ENCODE measurements at places on chromosomes 2 and 18.

GRCh38 chr18:36887114-36887513 is 58.2 kb downstream of the KIAA1328 start:
- no peak for DNase-seq

- no peak for DNase-seq
Observed at GRCh38 chr2:157501026-157501425, 57.1 kb upstream of the CYTIP start.

- DNase-seq, result no peak
Observed at GRCh38 chr2:217535957-217536708, 466.7 kb downstream of the TNS1 start.

GRCh38 chr2:187576906-187577305 is 22.7 kb upstream of the TFPI start:
- DNase-seq, result no peak

GRCh38 chr18:6878556-6879297 is 149.2 kb downstream of the ARHGAP28 start:
- DNase-seq, result no peak

- DNase-seq, result no peak
Observed at GRCh38 chr2:16169381-16169960, 229.1 kb downstream of the MYCN start.

GRCh38 chr2:219368690-219369191 is 19.0 kb downstream of the DNPEP start:
- DNase-seq, result peak; percentile 33

GRCh38 chr2:70785137-70785911 is 5.1 kb downstream of the FIGLA start:
- DNase-seq, result peak; percentile 64

GRCh38 chr2:163625632-163626031 is 110.2 kb downstream of the FIGN start:
- no peak for DNase-seq

DNA sequence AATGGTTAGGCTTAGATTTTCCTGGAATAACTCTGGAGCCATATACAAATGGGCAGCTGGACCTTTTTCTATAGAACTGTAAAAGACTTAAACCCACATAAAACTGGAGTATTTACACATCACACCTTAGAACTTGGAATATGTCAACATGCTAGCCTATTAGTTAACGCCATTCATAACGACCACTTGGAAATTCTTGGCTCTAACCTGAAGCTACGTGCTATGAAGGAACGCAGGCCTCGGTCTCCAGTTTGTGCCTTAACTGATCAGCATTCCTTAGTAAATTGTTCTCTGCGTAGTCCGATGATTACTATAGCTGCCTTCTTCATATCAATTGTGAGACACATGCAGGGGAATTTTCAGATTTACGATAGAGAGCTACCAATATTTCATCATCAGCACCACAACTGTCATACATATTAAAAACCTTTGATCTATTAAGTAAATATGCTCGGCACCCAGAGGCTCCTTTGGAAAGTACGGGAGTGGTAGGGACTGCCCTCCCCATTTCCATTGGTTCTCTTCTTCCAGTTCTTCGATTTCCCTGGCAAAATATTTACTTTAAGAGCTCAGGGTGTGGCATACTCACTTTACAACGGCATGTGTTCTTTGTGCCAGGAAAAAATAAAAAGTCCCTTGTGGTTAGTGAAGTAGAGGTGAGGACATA is 17.5 kb upstream of the CCL20 start:
- DNase-seq, result peak; percentile 78

GRCh38 chr18:64275593-64276300 is 126.9 kb upstream of the LINC00305 start:
- DNase-seq, result no peak

- no peak for DNase-seq
Observed at GRCh38 chr18:71011389-71011788, 722.5 kb downstream of the SOCS6 start.

DNA sequence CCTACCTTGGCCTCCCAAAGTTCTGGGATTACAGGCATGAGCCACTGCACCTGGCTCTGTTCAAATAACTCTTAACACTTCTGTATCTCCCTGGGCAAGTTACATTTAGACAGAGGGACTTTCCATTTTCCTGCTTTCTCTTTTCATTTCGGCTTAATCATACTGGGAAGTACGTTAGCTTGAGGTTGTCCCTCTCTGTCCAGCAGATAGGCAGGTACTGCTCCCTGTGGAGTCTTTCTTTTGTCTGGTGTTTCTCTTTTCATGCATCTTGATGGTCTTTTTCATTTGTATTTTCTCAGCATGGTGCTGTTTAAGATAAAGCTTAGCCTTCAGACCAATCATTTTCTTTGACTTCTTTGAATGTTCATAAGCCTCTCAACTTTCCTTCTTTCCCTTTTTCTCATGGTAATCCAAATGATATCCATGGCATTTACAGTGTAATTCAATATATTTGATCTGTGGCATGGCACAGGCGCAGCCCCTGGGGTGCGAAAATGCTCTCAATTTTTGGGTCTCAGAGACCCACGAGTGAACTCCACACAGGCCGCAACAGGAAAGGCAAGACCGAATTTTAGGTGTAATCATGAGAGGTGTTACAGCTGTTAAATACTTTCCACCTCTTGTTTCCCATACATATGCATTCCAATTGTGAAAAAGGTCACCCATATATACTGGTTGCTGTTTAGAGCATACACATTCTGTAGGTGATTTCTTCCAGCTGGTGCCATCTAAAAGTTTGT is 99.9 kb upstream of the MYO3B start:
- DNase-seq, result no peak

DNA sequence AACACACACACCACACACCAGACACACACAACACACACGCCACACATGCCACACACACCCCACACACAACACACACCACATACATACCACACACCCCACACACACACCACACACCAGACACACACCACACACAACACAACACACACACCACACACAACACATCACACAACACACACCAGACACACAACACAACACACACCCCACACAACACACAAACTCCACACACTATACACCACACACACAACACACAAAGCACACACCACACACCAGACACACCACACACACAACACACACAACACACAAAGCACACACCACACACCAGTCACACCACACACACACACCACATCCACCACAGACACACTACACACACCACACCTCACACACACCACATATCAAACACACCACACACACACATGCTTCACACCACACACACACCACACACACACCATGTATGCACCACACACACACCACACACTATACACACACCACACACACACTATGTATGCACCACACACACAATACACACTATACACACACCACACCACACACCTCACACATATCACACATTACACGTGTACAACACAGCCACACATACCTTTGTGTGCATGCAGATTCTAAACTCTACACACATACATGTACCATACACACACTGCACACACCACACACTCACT is 72.2 kb downstream of the TMEM18 start:
- no peak for DNase-seq

DNA sequence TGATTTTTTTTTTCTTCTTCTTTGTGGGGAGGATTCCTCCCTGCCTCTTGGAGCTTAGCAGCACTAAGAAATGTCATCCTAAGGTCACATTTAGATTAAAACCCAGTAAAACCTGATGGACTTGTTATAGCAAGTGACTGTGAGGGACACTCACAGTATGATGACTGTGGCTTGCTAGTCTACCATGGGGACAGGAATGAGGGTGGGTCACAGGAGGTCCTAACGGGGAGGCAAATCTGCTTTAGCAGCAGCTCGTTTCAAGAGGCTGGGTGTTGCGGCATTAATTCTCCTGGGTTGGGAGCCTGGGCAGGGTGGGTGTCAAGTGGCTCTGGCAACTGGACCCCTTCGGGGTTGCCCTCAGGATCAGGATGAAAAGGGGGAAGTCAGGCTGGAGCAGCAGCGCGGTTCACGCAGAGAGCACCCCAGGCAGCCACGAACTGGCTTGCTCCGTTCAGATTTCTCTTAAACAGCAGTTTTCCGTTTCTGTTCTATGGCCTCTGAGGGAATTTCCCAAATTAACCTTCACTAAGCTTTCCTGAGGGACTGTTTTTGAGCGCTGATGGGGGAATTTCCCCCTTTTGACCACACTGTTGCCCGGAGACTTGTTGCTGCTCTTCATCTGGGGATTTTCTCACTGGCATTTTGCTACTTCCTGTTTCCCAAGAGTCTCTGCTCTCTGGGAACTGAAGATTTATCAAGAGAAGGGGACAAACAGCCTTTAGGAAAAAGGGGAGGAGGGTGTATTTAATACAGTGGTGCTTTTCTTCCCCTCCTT is 59.8 kb upstream of the PELI1 start:
- DNase-seq, result peak; percentile 18

GRCh38 chr2:20868377-20868776 is 45.5 kb upstream of the LDAH start:
- no peak for DNase-seq

DNA sequence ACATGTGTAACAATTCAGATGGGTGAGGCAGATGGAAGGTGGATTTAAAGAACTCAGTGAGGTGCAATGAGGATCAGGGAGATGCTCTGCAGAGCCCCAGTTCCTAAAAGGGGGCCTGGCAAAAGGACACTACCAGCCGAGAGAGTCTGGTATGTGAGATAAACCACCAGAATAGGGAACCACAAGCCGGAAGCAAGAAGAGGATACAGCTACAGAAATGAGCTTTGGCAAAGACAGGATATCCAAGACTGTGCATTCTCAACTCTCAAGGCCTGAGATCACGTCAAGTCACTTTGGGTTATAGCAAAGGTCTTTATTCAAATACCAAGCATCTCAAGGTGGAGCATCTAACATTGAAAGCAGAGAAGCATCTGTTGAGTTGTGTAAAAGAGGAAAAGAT is 293.5 kb downstream of the ARHGAP15 start:
- no peak for DNase-seq

GRCh38 chr2:18445433-18446320 is 114.8 kb downstream of the RDH14 start:
- peak; percentile 1 for DNase-seq

DNA sequence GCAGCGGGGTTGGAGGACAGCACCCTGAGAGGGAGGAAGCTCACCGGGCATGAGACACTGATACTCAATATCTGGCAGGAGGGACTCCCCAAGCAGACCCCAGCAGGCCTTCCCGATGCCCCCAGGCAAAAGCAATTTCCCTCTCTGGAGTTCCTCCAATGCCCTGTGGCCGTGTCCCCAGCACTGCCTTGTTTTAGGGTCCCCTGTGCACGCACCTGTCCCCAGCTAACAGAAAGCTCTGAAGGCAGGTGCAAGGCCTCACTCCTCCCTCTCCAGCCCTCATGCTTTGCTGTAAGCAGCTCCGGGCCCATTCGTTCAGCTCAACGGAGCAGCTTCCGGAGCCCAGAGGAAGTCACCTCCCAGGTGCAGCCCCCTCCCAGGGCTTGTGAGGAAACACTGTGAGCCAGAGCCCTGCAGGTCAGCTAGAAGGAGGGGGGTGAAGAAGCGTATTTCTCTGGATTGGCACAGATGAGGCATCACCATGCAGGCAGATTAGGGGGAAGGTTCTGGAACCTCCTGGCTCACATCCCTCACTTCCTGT is 50.3 kb upstream of the ID2 start:
- no peak for DNase-seq

DNA sequence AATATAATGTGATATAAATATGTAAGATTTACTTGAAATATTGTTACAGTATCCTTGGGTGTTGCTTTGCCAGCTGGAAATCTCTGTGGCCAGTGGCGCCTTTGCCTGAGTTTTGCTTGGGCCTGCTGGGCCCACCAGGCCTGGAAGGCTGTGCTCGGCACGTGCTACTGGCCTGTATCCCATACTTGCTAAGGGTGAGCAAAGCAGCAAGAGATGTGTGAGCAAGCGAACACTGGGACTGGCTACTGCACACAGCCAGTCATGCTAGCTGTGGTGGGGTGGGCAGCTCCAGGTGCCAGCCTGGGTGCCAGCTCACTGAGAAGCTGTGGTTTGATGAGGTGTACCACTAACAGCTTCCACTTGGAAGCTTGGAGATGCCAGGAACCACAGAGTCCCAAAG is 299.1 kb upstream of the GALNT5 start:
- no peak for DNase-seq

DNA sequence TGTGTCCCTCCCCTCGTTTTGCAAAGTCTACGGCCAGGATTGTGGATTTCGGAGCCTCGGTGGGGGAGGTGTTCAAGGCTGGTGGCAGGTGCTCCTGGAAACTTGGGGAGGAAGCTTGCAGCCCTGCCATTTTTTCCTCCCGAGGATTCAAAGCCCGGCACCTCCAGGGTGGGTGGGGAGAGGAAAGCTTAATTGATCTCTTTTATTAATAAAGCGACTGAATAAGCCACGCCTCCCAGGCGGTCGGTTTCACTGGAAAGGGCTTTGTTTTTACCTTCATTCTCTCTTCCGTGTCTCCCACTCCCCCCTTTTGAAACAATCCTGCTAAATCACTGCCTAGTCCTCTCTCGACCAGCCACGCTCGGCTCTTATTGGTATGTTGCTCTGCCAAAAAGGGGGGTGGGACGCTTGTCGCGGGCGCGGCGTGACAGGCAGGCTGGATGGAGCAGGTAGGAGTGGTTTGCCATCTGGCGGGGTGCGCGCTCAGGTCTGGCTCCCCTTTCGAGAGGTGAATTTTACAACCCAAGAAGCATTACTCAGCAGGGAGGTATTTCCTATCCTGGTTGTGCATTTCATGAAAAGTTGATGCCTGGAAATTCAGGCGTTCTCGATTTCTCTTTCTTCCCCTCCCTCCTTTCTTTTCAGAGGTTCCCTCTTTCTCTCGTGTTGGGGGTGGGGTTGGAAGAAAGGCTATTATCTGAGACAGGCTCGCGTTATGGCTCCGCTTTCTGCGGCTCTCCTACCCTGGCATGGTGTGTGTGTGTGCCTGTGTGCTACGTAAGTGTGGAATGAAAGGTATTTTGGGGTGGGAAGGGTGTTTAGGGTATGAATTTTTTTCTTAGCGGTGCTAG is 1.4 kb downstream of the NEDD4L start:
- peak; percentile 68 for DNase-seq

- no peak for DNase-seq
Observed at GRCh38 chr18:75500545-75500944, 73.0 kb upstream of the SMIM21 start.

- no peak for DNase-seq
Observed at GRCh38 chr18:70158992-70159717, 46.3 kb downstream of the RTTN start.

GRCh38 chr18:916562-916961 is 11.9 kb downstream of the ADCYAP1 start:
- no peak for DNase-seq

Data from MCF 10A (cell line).